ENCODE measurements at places on chromosomes 2 and 18.

- DNase-seq = no peak
These were observed 24.9 kb downstream of the EPB41L3 start for GRCh38 chr18:5518899-5519371.

- no peak for DNase-seq
These were observed 219.4 kb downstream of the MREG start for GRCh38 chr2:215793747-215794595.

GRCh38 chr2:98607104-98607503, 1.2 kb downstream of the COA5 start:
- DNase-seq = no peak

DNA sequence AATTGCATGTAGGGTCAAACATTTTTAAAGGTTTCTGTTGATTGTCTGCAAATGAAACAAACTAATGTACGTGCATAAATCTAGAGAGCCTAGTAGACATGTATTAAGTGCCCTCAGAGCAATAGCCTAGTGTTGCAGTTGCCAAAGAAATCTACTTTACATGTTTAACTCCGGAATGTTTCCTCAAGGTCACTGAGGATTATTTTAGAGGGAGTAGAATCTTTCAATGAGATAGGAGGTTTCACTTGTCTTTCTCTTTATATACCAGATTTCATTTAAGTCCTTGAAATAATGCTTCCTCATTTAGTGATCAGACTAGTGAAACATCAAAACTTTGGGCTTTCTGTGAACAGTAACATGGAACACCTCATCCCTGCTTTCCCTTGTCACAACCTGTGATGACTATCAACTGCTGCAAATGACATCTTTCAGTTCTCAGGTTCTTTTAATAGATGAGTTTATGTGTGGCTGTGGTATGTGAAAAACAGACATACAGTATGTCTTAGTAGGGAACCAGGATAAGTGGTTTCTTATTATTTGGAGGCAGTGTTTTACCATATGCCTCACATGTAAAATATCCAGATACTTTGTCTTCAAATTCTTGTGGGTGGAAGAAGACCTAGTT, 5.5 kb downstream of the UBE2E3 start:
- no peak for DNase-seq

- no peak for DNase-seq
These were observed 705.5 kb downstream of the SLC4A3 start for GRCh38 chr2:220332886-220333285.

GRCh38 chr18:26134107-26134506, 438 bp downstream of the PSMA8 start:
- no peak for DNase-seq

DNA sequence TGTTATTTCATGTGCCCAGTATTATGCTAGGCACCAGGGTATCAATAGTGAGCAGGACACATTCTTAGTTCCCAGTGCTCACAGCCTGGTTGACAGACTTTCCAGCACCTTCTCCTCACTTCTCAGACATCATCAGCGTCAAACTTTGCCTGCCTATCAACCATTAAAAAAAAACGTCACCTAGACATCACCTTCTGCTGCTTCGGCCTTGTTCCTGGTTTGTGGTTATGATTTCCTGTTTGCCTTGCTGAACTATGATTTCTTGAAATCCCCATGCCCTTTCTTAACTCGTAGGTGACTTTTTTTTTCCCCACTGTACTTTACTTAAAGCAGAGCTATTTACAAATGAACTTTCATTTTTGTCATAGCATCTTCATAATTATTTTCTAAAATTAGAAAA, 60.4 kb upstream of the NABP1 start:
- no peak for DNase-seq

DNA sequence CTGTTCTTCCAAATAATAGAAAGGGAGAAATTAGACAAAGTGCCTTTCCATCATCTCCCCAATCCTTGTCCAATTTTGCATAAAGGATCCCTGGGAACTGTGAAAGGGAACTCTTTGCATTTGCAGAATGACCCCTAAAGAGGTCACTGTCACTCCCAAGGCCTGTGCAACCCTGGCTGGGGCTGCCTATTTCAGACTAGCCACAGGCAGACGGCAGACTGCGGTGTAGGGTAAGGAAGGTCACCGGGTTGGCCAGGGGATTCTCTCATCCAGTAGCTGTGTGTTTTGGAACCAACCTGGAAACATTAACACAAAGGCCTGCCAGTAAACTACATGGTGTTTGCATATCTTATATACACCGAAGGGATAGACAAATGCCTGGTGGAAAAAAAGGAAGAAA, 818.7 kb downstream of the BCL11A start:
- DNase-seq = peak; percentile 22

DNA sequence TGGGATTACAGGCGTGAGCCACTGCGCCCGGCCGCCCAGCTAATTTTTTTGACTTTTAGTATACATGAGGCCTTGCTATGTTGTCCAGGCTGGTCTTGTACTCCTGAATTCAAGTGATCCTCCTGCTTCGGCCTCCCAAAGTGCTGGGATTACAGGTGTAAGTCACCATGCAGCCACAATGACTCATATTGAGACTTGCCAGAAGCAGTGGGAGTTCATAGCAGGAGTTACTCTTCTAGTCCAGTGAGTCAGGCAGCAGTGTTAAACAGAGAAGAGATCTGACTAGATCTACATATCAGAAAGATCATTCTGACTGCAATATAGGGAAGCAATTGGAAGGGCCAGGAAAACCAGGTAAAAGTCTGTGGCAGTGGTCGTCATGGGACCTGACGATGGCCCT, 1.5 kb upstream of the FLACC1 start:
- DNase-seq = no peak

DNA sequence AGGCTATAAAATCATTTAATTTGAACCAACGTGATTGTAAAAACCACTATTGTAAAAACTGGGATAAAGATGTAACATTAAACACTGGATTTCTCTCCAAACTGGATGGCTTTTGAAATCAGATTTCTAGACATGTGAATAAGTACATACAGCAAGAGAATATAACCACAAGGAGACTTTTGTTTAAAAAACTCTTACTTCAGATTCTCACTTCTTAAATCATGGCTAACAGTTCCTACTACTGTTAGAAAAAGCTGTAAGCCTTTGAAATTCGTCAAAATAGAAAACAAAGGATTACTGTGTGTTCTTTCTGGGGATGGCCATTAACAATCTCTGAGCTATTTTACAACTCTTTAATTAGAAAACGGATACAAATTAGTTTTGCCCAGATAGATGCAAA, 39.4 kb upstream of the SH3BP4 start:
- DNase-seq = no peak

- no peak for DNase-seq
These were observed 36.3 kb downstream of the EPHA4 start for GRCh38 chr2:221535824-221536223.

DNA sequence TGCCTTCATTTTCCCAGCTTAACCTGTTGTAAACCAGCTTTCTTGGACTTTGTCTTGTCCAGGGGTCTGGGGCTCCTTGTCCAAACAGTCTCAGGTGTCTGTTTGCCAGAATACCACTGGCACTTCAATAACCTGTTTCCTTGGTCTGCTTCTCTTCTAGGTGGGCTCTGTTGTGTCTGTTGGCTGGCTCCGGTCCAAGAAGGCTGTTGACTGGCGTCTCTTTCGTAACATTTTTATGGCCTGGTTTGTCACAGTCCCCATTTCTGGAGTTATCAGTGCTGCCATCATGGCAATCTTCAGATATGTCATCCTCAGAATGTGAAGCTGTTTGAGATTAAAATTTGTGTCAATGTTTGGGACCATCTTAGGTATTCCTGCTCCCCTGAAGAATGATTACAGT, 17.0 kb downstream of the SLC20A1 start:
- DNase-seq = no peak

- DNase-seq = no peak
These were observed 34.0 kb downstream of the UGP2 start for GRCh38 chr2:63875559-63876245.

DNA sequence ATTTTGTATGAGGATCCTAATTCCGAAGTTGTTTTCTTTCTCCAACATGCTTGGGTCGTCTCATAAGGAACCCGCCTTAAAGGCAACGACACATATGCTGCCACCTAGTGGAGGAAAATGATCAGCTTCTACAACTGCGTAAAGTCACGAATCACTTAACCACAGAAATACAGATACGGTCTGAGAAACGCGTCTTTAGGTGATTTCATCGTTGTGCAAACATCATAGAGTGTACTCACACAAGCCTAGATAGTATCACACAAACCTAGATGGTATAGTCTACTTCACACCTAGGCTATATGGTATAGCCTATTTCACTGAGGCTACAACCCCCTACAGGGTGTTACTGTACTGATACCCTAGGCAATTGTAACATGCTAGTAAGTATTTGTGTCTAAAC, 13.1 kb downstream of the GNLY start:
- peak; percentile 50 for DNase-seq

- DNase-seq = no peak
These were observed 3.3 kb downstream of the UGT1A9 start for GRCh38 chr2:233674995-233675394.

DNA sequence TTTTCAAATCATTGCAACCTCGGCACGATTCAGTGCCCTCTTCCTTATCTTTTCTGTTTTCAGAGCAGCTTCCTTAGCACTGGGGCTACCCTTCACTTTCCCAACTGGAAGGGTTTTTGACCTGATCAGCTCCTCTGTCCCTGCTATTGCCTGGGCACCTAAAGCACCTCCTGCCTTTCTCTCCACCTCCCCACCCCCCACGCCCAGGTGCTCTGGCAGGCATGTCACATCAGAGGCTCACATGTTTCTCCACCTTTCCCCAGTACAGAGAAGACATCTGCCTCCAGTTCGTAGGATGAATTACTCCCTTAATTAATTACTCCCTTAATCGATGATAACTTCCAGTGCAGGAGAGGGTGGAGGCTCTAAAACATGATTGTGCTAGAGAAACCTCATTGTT, 88.7 kb upstream of the LCLAT1 start:
- DNase-seq = no peak

GRCh38 chr2:161983331-161983651, 90.7 kb downstream of the DPP4 start:
- no peak for DNase-seq

DNA sequence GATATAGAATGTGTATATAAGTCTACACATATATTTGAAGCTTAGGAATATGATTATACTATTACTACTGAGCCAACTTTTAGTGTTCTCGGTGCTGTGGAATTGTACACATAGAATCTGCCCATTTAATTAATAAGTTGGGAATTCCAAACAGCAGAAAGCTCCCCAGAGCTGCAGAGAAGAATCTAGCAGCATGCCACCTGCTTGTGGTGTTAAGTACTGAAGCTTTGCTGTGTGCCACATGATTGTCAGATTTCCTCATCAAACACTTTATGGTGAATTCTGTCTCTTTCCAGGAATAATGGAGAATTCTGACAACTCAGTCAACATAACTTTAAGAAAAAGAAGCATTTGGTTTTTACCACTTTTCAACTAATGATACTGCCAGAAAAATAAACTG, 117.8 kb downstream of the WDSUB1 start:
- DNase-seq = no peak

DNA sequence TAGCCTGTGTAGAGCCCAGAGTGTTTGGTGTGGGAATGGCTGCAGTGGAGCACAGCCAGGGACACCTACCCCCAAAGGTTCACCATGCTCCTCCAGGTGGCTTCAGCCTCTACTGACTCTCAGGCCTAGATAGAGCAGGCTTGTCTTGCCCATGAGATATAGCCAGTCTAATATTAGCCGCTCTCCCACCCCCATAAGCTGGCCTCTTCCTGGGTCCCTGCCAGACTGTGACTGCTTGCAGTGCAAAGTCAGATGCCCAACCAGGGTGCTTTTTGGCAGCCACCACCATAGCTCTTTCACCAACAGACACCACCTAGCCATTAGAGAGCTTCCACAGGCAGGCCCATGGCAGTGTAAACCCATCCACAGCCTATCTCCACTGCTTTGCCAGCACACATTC, 405.3 kb downstream of the MBD2 start:
- no peak for DNase-seq

DNA sequence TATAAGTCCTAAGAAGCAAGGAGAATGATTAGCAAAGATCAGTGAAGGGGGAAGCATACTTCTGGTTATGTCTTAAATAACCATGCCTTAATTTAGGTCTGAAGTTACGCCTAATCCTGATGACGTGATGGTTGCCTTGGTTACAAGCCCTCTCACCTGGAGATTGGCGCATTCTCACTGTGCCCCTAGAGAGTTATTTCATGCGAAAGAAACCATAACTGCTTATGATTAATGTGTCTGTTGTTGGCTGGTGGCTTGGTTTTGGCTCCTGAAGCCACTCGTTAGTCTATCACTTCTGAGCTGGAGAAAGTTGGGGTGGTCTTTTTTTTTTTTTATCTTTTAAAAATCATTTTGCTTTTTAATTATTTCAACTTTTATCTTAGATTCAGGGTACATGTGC, 47.0 kb downstream of the TNFRSF11A start:
- peak; percentile 75 for DNase-seq

GRCh38 chr2:101989740-101990460, 1.9 kb upstream of the IL1R2 start:
- no peak for DNase-seq

DNA sequence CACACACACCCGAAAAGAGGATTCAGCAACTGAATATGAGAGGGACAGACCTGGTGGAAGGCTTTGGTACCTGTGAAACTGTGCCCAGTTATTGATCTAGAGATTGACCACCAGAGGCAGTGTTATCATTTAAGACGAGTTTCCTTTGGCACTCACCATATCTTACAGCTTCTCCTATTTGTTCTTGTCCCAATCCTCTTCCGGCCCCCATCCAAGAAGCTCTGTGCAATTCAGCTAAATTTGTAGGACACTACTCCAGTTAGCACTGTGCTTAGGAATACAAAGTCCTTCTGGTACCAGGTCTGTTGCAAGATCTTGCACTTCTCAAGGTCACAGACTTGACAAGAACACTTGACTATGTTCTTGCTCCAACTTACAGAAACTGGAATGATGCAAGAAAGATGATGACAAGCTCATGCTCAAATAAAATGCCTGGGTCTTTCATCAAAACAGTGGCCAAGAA, 177.7 kb downstream of the TMEM247 start:
- peak; percentile 3 for DNase-seq

GRCh38 chr2:128594953-128595677, 276.4 kb upstream of the HS6ST1 start:
- no peak for DNase-seq

GRCh38 chr18:59672235-59672711, 24.9 kb downstream of the CCBE1 start:
- DNase-seq = peak; percentile 18

GRCh38 chr2:86020984-86021383, 84.7 kb downstream of the POLR1A start:
- DNase-seq = no peak

GRCh38 chr2:197950006-197950405, 145.6 kb downstream of the PLCL1 start:
- DNase-seq = no peak

DNA sequence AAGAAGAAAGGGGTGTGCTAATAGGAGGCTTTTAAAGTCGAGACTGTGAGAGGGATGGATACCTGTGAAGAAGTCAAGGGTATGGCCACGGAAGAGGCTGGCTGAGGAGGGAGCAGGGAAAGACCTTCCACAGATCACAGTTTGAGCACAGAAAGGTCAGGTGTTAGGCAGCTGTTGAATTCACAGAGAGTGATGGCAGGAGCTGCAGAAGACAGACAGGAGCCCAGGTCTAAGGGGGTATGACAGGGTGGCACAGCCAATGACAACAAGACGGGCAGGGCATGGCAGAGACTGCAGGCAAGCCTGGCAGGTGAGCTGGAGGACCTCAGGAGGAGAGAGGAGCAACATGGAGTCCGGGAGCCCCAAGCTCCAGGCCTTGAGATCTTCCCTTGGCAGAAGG, 163.1 kb downstream of the LAMA1 start:
- DNase-seq = no peak

GRCh38 chr18:13362607-13363006, 144.0 kb downstream of the LDLRAD4 start:
- no peak for DNase-seq

- no peak for DNase-seq
These were observed 102.4 kb downstream of the STK39 start for GRCh38 chr2:168145011-168145410.

GRCh38 chr2:167608487-167608886, 638.9 kb downstream of the STK39 start:
- no peak for DNase-seq

Measured in NCI-H1092 (cell line).